CD4-positive, alpha-beta T cell treated with Interleukin-6 for 4 hours (primary cell): ENCODE measurements at places on chromosomes 5 and 9.

- peak; percentile 28 for DNase-seq
Measured at GRCh38 chr9:124551472-124552272, 44.5 kb upstream of the NR5A1 start.

GRCh38 chr5:156435101-156435500, 108.1 kb downstream of the SGCD start:
- no peak for DNase-seq

- no peak for DNase-seq
Measured at GRCh38 chr9:6121707-6122106, 93.9 kb upstream of the IL33 start.

GRCh38 chr9:75197561-75197960, 109.2 kb downstream of the OSTF1 start:
- DNase-seq = no peak

GRCh38 chr9:106846857-106847256, 16.1 kb upstream of the ZNF462 start:
- DNase-seq = no peak

- DNase-seq = no peak
Measured at GRCh38 chr5:122458278-122458872, 146.3 kb downstream of the SNCAIP start.

GRCh38 chr9:128898382-128898781, 16.4 kb downstream of the LRRC8A start:
- peak; percentile 39 for DNase-seq

DNA sequence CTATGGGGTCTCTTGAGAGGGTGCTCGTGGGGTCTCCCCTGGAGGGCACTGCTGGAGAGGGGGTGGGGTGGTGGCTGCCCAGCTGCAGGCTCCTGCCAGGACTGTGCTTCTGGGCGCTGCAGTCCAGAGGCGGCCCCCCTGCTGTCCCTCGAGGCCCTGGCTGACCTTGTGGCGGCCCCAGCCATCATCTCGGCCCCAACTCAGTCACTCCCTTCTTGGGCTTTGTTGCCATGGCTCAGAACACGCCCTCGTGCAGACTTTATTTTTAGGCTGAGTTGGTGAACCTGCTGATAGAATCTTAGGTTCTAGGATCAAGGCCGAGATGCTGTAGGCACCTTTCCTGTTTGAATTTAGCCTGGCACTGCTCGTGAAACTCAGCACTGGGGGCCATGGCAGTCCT, 22.8 kb downstream of the FBXW5 start:
- no peak for DNase-seq

- no peak for DNase-seq
Measured at GRCh38 chr5:78287833-78288232, 6.7 kb downstream of the AP3B1 start.

DNA sequence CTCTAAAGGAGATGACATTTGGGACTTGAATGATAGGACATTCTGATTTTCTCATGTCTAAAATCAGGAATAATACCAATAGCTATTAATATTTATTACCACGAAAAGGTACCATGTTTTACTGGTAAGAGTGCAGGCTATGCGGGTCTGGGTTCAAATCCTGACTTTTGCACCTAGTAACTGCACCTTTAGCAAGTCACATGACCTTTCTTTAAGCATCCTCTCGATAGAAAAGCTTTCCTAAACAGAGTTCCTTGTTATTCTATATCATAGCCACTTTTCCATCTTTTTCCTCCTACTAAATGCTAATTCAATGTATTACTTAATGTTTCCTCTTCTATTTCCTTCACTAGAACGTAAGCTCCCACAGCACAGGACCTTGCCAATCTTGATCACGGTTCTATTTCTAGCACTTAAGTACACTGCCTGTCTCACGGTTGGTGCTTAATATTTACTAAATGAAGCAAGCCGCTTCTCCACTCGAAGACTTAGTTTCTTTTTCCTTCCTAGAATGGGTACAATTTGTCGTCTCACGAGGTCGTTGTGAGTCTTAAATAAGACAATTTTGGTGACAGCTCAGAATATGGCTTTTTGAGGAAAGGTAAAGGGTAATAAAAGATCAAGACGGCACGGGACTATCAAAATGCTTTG, 816 bp downstream of the RBM18 start:
- DNase-seq = no peak

GRCh38 chr5:1951165-1951816, 68.6 kb upstream of the IRX4 start:
- DNase-seq = no peak

- no peak for DNase-seq
Measured at GRCh38 chr9:114247077-114247476, 75.8 kb upstream of the ORM1 start.

DNA sequence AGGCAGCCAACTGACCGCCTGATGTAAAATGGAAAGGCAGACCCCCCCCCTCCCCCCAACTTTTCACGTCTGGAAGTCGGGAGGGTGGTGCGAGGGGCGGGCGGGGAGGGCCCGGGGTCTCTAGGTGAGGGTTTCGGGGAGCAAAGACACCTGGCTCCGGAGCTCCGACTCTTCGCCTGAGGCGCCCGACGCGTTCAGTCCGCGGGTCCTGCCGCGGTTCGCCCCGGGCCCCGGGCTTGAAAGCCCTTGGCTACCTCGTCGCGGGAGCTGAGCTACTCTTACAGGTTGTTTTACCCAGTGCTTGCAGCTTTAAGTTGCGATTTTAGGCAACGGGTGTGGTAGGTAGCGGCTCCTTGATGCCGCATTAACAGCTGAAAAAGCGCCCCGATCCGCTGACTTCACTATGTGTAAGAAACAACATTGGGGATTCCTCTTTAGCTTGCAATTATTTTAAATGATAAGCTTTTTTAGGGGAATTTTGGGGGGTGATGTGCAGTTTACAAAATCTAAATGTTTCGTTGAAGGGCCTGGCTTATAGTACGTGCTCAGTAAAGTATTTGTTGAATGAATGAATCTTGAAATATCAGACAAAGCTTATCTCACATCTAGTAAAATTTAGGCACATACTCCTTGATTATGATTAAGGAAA, 722 bp downstream of the CDC42SE2 start:
- peak; percentile 59 for DNase-seq

GRCh38 chr5:59171131-59171530, 588.3 kb downstream of the RAB3C start:
- no peak for DNase-seq

DNA sequence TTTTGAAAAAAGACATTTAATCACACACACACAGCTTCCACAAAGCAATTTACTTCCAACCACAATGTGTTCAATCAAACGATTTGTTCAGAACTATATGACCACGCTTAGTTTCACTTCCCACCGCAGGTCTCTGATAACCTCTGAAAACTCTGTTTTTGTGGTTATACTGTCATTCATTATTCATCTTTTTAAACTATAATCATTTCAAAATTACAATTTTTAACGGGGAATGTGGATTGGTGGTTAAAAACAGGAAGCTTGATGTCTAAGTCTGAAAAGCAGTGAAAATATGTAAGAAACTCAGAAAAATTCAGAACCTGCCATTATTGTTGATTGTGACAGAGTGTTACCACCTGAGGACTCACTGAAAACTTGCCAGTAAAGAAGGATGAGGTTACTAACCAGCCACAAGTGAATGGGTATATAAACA, 12.7 kb upstream of the TMEM174 start:
- peak; percentile 39 for DNase-seq
